ENCODE measurements at places on chromosomes 1 and 21.

DNA sequence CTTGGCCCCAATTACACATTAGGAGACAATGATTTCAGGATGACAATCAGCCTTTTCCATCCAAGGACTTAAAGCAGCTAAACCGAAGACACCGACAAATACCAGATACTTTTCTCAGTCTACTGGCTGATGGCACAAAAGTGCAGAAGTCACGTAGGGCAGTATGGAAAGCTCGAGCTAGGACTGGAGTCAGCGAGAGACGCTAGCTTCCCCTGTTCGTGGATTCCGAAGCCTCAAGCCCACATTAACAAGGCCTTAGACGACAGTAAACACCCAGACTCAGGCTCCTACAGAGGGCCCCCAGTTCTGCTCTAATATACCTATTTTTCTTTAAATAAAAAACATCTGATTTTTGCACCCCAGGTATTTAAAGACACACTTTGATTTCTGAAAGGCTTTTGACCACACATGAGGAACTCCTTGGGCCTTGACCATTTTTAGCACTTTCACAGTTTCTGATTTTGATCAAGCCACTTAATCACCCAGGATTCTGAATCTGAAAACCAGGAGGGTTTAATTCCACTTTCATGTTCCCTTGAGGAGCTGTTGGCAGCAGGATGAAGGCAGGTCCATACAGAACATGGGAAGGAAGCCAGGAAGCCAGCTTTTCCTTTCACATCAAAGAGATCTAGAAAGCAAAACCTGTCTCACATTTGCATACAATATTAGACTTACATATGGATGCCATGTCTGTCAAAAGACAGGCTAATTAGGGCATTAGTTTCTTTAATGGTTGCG, 204.1 kb downstream of the GABPA start:
- no peak for DNase-seq

DNA sequence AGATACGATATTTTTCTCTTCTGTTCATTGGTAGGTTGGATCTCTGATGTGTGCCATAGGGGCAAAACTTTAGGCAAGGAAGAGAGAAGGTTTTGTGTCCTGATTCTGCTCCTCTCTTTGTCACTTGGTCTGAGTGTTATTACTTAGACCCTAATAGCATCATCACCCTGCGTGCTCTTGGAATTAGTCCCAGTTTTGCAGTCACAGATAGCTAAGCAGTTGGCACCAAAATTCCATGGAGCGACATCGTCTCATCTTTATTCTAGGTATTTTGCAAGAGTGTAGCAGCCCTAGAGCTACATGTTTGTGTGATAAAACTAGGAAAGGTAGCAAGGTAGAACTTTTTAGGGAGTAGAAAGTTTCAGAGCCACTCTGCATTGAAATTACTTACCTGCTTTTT, 23.8 kb downstream of the PIP5K1A start:
- DNase-seq, result no peak

GRCh38 chr1:153623101-153623500, 4.2 kb downstream of the S100A13 start:
- DNase-seq, result no peak

DNA sequence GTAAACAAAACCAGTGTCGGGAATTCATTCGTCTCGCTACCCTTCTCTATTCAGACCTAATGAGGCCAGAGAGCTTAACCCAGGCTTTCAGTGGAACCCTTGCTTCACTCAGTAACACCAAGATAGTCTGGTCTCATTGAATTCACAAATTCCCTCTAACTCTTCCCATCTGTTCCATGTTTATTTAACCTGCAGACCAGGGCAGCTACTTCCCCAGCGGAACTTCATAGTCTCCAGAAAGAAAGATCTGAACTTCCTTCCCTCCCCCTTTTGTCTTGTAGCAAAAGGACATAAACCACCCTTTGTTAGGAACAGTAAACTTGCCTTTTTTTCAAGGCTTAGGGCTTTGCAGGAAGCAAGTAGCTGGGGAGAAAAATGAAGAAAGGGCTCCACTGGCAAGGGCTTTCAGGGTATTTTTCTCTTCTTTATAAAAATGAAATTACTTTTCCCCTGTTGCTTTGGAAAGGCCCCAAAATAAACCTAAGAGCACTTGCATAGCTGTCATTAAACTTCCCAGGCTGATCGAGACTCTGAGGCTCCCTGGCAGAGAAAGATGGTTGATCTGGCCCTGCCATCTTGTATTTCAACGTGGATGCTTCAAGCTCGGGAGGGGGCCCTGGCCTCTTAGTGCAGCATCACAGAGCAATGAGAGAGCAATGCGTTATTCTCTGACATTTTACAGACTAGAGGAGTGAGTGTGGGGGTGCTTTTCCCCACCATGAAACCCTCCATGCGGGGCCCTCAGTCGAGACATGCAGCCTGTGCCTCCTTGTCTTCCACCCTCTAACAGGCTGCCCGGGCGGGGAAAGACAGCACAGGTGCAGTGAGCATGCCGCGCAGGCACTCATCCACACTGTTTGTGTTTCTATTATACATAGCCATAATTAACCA, 30.0 kb downstream of the MIS18A start:
- no peak for DNase-seq

GRCh38 chr1:53951697-53952096, 5.5 kb downstream of the LRRC42 start:
- no peak for DNase-seq

DNA sequence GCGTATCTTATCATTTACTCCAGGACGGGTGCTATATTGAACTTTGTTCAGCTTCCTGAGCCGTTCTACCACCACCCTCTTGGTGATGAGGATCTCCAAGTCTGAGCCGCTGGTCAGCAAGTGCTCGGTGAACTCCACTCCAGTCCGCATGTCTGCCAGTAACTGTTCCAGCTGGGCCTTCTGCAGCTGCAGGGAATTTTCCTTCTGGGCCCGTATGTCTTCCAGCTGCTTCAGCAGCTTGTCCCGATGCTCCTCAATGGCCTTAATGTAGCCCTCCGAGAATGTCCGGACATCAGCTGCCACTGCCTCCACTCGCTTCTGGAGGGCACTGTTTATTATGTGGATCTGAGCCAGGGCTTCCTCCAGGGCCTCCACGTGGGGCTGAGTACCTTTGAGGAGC, 3.4 kb downstream of the TRIM45 start:
- DNase-seq, result no peak

DNA sequence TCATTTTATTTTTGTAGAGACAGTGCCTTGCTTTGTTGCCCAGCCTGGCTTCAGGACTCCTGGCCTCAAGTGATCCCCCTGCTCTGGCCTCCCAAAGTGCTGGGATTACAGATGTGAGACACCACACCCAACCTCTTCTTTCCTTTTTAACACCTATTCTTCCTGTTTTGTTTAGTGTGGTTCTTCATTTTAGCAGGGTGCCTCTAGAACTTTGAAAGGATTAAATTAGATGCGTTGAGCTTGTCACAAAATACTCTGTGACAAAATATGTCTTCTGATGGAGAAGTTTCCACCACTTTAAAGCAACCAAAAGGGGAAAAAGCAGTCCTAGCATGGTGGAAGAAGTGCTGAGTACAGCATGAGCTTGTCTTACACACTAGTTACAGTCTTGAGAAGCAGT, 42.0 kb downstream of the CDC14A start:
- no peak for DNase-seq

DNA sequence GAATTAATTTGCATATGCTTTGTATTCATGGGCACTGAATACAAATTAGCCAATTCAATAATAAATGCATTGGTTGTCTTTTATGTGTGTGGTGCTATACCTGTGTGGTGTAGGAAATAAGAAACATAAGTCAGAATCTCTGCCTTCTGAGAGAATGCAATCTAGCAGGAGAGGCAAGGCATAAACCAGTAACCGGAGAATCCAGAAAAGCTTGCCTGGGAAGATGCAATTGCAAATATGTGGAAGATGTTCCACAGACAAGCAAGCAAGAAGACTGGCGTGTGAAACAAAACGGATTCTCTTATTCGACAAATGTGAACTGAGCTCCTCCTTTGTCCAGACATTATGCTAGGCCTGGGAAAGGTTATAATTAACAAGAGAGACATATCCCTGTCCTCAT, 134.3 kb downstream of the NR5A2 start:
- DNase-seq, result no peak

GRCh38 chr1:31795801-31796621, 19.8 kb downstream of the SPOCD1 start:
- DNase-seq, result no peak

DNA sequence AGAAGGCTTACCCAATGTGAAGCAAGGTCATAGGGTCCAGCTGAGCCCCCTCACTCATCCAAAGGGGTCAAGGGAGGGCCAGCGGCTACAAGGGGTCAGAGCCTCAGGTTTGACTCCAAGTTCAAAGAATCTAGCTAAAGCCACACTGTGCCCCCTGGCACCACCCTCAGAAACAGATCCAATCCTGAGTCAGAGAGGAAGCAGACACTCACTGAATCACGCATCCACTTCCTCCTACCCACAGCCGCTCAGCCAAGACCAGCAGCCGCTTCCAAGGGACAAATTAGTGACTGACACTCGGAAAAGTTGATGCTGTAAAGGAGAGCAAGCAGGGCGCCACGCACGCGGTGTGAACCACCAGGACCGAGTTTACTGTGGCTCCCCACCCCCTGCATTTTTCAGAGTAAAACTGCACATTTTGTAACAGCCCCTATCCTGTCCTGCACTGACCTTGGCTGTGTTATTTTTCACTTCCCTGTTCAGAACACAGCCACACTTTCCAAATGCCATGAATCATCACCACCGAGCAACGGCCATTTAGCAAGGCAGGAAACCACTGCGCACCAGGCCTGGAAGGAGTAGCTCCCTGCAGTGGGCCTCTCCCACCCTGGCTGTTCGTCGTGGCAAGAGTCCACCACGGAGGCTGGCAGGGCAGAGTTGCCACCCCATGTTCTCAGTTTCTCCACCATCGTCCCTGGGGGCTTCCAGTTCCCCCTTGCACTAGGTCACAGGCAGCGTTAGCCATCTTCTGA, 147.8 kb downstream of the TOMM20 start:
- peak; percentile 47 for DNase-seq

DNA sequence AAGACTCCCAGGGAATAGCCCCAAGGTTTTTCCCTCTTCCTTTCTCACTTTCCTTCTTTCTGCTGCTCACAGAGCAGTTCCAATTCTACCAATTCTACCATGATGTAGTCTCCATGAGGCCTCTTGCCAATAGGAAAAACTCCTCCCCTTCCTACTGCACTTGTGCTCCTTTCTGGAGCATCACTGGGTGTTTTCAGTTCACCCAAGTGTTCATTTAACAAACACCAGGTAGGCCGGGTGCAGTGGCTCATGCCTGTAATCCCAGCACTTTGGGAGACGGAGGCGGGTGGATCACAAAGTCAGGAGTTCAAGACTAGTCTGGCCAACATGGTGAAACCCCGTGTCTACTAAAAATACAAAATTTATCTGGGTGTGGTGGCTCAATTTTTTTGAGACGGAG, 26.6 kb upstream of the H3-3A start:
- no peak for DNase-seq

DNA sequence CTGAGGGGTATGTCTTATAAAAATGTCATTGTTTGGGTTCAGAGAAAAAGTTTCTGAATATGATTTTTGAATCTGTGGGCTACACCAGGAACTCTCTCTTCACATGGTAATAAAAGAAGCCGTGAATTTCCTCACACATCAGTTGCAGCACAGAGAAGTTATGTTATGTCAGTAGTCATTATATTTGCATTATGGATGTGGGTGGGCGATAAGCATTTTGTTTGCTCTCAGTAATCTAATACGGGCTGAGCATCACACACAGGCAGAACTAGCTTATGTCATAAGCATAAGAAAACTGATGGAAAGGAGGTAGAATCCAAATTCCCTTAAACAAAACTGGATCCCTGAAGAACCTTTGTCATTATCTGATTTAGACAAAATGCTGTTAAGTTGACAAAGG, 70.8 kb downstream of the PRDM2 start:
- DNase-seq, result no peak

DNA sequence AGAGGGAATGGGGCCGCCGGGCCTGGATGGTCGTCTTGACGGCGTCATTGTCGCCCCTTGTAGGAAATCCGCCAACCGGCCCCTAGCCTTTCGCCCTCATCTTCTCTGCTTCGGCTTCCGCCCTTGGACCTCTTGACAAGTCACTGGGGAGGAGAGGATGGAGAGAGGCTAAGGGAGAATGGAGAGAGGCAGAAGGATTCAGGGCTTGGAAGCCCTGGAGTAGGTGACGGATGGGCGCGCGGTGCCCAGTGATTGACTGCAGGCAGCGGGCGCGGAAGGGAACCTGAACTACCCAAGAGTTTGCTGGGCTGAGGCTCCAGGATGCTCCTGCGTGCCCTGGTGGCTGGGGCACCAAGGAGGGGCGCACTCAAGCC, 651 bp downstream of the PDE4B start:
- DNase-seq, result no peak

GRCh38 chr1:222171005-222171404, 376.9 kb downstream of the HHIPL2 start:
- no peak for DNase-seq

DNA sequence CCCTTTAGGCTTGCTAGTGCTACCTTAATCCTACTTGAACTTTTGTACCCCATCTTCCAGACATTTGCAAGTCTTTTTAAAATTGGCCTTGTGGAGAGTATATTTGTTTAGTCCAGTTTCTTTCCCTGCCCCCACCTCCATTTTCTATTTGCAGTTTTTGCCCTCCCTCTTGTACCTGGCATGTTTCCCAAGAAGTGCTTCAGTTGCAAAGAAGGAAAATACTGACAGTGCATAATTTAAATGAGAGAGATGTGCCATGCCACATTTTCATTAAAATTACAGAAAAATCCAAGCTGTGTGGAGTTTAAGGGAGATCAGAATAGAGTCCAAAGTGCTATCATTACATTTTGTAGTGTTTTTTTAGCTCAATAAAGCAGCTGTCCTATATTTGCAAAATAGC, 150.0 kb upstream of the ADGRL2 start:
- DNase-seq, result no peak

All from activated gamma-delta T cell treated with anti-CD3 and anti-CD28 coated beads, Interleukin-2, amount 50 U/mL, for 16 hours (primary cell).